ENCODE measurements at places on chromosomes 16 and 17. TPM values are rescaled to one million over a fixed set of nuclear protein-coding genes. Genes with fewer than 3 reads are reported as not detected.

SBK1 gene
- 1.9 TPM for total RNA-seq

PPM1D gene
- 22.3 TPM for total RNA-seq

ITGA2B gene
- 4.6 TPM for total RNA-seq

SLC5A10 gene
- not detected for total RNA-seq

IQCK gene
- total RNA-seq: 7.6 TPM

- H3K36me3 ChIP-seq: no peaks in the 10 kb centered on the region
- no peak overlapping the region for H3K4me3 ChIP-seq
- H3K4me1 ChIP-seq: peaks cover 19% of the 10 kb centered on the region
- DNase-seq: no peak
Observed at GRCh38 chr17:27332047-27332393, 38.1 kb downstream of the WSB1 start.

DNA sequence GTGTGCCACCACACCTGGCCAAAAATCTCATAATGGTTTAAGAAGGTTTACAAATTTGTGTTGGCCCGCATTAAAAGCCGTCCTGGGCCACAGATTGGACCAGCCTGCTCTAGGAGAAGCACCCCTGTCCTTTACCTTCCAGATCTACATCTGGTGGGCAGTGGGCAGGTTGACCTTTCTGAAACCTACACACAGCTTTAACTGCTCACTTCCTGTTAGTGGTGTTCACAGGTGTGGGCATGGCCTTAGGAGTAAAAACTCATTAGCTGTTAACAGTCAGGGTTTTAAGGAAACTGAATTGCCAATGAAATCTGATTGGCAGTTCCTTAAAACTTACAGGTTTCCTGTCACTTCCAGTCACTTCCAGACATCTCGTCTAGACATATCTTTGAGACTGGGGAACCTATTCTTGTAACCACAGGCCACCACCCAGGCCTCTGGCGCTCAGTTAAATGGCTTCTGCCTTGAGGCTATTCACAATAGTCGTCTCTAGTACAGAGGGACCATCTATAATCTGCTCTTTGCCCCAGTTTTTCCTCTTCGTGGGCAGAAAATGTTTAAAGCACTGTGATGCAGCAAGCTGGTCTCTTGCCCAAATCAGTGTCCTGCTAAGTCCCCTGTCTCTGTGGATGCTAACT, 29.3 kb downstream of the GNGT2 start:
- H3K27me3 ChIP-seq: no peaks in the 10 kb centered on the region
- no peak overlapping the region for H3K4me3 ChIP-seq
- no peaks in the 10 kb centered on the region for H3K4me1 ChIP-seq
- H3K27ac ChIP-seq: no peak overlapping the region
- no peaks in the 10 kb centered on the region for H3K36me3 ChIP-seq

DNA sequence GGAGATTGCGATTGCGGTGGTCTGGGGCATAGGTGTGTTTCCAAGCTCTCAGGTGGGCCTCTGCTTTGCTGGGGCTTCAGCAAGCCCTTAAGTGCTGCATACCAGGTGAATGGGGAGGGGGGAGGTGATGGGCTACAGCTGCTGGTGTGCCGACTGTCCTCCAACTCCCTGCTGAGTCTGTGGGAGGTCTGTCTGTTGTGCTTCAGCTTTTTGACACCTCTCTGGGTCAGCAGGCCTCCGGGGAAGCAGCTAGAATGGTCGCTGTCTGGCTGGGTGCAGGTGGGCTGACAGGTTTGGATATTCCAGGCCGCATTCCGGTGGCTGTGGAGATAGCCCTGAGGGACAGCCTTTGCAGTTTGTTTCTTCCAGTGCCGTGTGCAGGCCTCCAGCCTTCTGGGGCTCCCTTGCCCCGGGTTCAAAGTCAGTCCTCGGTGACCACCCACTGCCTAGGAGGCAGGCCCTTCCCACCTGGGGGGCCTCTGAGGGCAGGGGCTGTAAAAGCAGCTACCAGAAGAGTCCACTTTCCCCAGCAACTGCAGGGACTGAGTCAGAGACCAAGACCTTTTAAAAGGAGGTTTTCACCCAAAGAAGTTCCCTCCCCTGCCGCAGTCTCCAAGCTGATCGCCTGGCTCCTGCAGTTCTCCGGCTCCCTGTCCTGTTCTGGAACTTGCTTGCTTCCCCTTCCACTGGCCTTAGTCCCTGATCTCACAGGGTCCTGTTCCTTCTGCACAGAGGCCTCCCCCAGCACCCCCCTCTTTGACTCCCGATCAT, 2.0 kb upstream of the TTYH2 start:
- H3K27me3 ChIP-seq: no peaks in the 10 kb centered on the region
- no peak for DNase-seq
- H3K36me3 ChIP-seq: peaks cover 43% of the 10 kb centered on the region
- H3K27ac ChIP-seq: no peak overlapping the region
- peaks cover 44% of the 10 kb centered on the region for H3K4me1 ChIP-seq

DNA sequence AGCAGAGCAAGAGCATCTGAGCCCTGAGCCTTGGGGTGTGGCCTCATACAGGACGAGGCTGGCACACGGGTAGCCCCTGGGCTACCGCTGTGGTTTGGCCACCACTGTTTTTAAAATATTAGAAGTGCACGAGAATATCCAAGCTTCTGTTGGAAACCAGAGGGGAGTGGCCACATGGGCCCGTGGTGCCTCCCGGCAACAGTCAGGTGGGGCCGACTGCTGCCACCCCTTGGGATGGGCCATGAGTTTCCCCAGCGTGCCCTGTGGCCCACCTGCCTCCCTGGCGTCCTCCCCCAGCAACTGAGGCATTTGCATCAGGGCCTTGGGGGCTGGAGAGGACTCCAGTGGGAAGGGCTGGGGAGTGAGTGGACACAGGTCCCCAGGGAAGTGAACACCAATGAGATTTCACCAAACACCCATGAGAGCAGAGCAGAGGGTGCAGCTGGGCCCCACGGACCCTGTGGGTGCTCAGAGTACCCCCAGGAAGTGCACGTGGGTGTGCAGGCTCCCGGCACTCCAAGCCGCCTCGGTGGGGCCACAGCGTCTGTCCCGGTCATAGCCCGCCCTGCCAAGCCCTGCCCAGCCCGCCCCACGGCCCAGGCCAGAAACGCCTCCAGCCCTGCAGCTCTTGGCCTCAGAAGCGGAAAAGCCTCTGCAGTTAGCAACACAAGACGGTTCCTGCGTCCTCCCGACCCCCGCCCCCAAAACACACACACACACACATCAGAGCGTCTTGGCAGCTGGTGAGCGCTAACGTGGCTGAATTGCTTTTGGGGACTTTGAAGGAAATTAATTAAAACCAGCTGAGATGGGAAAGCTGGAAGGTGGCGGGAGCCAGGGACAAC, 22.7 kb downstream of the ZNF469 start:
- H3K4me1 ChIP-seq: no peaks in the 10 kb centered on the region
- no peaks in the 10 kb centered on the region for H3K36me3 ChIP-seq
- H3K27ac ChIP-seq: no peak overlapping the region
- DNase-seq: no peak

Measured in upper lobe of right lung (tissue), 1 donor.